ENCODE measurements at places on chromosomes 2 and 18. TPM values are rescaled to one million over a fixed set of nuclear protein-coding genes. Genes with fewer than 3 reads are reported as not detected.

Gene C2orf92
- 3.5 TPM for total RNA-seq

Gene TMEM87B
- 72.9 TPM for total RNA-seq

Gene GPAT2
- total RNA-seq = 6.5 TPM

Gene OSGEPL1
- total RNA-seq = 10.5 TPM

Gene TTL
- 102 TPM for total RNA-seq

Gene CLEC4F
- not detected for total RNA-seq

Gene NPC1
- 65.4 TPM for total RNA-seq

Gene DSC2
- total RNA-seq = 0.14 TPM

Gene IL1RL1
- total RNA-seq = 159 TPM

Gene TMEM247
- not detected for total RNA-seq

Gene TCF23
- total RNA-seq = not detected

Gene EPHA4
- 35.8 TPM for total RNA-seq

Gene EGR4
- total RNA-seq = not detected

Gene HRH4
- total RNA-seq = not detected

Gene KCNG3
- total RNA-seq = under 0.01 TPM

Gene CCBE1
- 1.0 TPM for total RNA-seq

Gene ACMSD
- total RNA-seq = not detected

Gene SERPINB10
- 0.07 TPM for total RNA-seq

Gene IL18RAP
- not detected for total RNA-seq

Data from thoracic aorta endothelial cell (primary cell).